ENCODE measurements at places on chromosomes 1 and 21. TPM values are rescaled to one million over a fixed set of nuclear protein-coding genes. Genes with fewer than 3 reads are reported as not detected.

- no peak for DNase-seq
Observed at GRCh38 chr1:172895050-172895460, 155.7 kb downstream of the TNFSF18 start.

NECTIN4 gene
- 75.6 TPM for total RNA-seq

GRCh38 chr1:8407652-8408051, 89.7 kb downstream of the SLC45A1 start:
- no peak for DNase-seq

MPZ gene
- 3.1 TPM for total RNA-seq

DNA sequence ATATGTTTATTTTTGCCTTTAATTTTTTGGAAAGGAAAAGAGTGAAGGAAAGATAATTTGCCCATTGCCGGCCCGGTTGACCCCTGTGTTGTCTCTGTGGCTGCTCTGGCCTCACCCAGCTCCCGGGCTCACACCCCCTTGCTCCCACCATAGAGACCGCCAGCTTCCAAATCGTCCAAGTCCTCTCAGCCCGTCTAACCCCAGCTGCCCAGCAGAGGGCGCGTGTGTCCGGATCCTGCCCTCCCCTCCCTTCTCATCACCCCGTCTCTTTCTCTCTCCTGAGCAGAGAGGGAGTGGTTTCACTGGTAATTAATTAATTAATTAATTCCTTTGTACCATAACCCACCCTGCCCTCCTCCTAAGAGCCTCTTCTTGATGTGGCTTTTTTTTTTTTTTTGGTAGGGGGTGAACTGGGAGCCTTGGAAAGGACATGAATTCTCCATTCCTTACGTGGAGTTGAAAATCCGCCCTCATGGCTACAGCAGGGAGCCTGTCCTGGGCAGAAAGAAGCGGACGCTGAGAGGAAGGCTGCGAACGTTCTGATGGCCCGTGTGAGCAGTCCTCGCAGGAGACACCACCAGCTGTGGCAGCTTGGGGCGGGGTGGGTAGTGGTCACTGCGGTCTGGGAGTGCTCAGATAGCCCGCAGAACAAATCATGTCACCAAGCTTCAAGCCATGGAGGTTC, 45.9 kb downstream of the KIAA0040 start:
- peak; percentile 68 for DNase-seq

DNA sequence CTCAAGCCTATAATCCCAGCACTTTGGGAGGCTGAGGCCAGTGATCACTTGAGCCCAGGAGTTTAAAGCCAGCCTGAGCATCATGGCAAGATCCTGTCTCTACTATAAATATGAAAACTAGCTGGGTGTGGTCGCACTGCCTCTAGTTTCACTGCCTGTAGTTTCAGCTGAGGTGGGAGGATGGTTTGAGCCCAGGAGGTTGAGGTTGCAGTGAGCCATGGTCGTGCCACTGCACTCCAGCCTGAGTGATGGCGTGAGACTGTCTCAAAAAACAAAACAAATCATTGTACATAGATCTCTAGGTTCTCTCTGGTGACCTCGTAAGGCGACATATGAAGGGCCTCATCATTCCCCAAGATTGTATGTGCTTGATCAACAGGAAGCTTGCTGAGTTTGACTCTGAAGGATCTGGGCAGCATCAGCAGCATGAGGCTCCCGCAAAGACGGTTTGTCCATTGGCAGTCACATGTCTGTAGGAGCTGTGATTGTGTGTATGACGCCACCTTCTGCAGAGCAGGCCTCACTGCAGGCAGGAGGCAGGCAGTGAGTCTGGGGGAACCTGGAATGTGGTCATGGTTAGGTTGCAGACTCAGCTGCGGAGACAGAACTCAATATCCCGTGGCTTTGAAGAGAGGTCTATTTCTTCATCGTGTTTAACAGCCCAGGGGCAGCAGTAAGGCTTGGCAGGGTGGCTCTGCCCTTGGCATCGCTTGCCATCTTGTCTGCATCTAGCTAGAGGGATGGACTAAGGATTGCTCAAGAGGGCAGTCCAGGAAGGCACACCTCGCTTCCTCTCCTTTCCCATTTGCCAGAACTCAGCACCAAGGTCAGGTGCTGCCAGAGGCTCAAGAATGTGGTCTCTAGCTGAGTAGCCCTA, 14.0 kb downstream of the ATP5PO start:
- no peak for DNase-seq

COL8A2 gene
- 8.0 TPM for total RNA-seq

ADAMTS1 gene
- 145 TPM for total RNA-seq

GRCh38 chr1:238384381-238384780, 493.7 kb upstream of the ZP4 start:
- DNase-seq = no peak

GRCh38 chr1:204127597-204128242, 24.1 kb downstream of the ETNK2 start:
- DNase-seq = peak; percentile 82

NFASC gene
- 52.3 TPM for total RNA-seq

GRCh38 chr1:15765495-15766194, 7.0 kb downstream of the FBLIM1 start:
- no peak for DNase-seq

HES2 gene
- 2.1 TPM for total RNA-seq

DNA sequence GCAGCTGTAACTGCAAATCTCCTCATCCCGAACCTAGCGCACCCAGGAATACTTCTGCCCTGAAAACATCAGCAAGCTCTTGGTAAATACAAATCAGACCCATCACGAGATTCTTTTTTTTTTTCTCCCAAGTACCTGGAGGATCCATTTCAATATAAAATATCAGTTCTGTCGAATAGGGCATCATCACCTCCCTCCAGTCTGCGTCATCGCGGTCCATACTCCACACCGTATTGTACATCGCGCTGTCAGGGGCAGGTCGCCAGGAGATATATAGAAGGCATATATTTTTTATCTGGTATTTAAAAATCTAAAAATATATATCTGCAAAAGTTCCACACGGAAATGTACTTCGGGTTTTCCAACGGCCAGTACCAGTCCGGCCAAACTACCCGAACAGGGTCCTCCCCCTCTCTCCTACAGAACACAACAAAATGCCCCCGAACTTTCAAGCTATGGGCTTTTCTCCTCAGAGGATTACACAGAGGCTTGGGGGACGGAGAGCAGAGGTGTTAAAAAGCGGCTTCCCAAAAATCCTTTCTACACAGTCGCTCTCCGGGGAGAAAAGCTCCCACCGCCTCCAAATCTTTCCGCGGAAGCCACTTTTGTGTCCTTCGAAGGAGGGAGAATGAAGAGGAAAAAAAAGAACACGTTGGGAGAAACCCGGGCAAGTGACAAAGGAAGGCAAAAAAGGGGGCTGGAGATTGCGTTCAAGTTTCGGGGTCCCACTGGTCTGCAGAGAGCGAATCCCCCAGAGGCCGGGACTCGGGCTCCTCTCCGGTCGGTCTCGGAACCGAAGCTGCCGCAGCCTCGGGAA, 509 bp downstream of the PIK3R3 start:
- DNase-seq = no peak

SAMSN1 gene
- 8.3 TPM for total RNA-seq

- no peak for DNase-seq
Observed at GRCh38 chr1:51336004-51336403, 5.6 kb upstream of the TTC39A start.

GRCh38 chr1:153869486-153869885, 53.3 kb downstream of the GATAD2B start:
- DNase-seq = no peak

GRCh38 chr21:29133796-29134195, 3.4 kb downstream of the MAP3K7CL start:
- no peak for DNase-seq

DNA sequence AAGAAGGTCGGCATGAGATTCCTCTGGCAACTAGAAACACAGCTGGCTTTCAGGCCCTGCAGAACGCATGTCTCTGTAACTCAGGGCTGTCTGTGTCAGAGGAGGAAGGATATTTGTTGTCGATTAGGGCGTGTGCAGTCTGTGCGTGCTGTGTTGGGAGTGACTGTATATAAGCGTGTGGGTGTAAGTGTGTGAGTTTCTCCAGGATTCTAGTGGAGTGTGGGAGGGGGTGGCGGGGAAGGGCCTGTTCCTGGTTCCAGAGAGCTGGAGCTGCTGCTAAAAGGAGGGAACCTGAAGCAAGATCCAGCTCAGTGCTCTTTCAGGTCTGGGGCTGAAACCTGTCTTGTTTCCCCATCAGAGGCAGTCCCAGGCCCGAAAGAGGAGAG, 74.3 kb downstream of the SLC16A1 start:
- DNase-seq = no peak

FAM177B gene
- 0.44 TPM for total RNA-seq

EPHA10 gene
- 4.4 TPM for total RNA-seq

CELA3B gene
- not detected for total RNA-seq

DNA sequence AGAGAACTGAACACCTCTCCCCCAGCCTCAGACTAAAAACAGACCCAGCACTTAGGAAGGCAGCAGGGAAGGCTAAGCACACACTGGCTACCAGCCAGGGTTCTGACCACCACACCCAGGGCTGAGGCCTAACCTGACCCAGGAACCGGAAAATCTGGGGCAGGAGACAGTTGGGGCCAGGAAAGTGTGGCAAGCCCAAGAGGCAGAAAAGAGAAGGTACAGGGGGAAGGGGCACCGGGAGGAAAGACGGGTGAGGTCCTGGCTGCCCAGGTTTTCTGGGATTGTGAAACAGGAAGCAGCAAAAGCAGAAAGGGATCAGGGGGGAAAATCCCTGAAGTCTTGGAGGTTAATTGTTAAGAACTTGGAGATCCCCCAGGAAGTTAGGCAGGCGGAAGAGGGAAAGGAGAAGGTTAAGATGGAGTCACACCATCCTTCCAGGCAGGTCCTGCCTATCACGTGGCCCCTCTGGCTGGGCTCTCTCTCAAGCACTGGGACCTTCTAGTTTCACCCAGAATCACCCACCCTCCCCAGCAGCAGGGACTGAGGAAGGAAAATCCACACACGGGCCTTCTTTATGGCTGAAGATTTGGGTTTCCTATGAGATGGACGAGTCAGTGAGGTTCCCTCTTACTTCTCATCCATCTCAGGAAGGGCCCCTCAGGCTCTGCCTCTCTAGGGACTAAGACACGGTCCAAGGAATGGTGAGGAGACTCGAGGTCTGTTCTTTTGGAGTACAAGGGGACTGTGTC, 2.6 kb downstream of the HDGF start:
- DNase-seq = peak; percentile 77

- peak; percentile 65 for DNase-seq
Observed at GRCh38 chr1:156852418-156852874, 6.5 kb downstream of the INSRR start.

- DNase-seq = no peak
Observed at GRCh38 chr1:235127203-235127602, 1.4 kb downstream of the TOMM20 start.

KRTAP19-7 gene
- total RNA-seq = not detected

DNA sequence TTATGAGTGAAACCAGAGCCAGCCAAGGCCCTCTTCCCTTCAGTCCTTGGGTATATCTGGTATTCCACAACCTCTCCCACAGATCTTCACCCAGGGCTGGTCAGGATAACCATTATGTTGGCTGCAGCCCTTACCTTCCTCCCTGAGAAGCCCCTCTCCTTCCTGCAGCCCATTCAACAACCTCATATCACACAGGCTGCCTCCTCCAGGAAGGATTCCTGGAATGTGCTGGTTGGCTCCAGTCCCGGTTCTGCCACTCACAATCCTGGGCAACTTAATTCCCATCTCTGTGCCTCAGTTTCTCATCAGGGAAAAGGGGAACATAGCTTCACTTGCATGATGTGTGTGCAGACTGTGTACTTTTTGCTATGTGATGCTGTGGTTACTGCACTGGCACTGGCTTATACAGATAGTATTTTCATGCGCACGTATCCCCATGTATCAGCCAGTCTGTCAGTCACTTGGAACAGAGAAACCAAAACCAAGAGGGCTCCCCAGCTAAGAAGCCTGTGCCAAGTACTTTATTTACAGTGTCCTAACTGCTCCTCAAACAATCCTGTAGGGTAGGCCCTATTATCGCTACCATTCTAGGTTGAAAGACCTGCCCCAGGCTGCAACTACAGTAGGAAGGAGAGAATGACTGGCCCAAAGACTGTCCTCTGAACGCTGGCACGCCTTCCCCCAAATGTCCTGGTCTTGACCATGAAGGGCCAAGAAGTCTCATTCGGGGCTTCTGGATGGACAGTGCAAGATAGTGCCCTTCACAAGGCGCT, 39.9 kb upstream of the PPP1R15B start:
- DNase-seq = no peak

DNA sequence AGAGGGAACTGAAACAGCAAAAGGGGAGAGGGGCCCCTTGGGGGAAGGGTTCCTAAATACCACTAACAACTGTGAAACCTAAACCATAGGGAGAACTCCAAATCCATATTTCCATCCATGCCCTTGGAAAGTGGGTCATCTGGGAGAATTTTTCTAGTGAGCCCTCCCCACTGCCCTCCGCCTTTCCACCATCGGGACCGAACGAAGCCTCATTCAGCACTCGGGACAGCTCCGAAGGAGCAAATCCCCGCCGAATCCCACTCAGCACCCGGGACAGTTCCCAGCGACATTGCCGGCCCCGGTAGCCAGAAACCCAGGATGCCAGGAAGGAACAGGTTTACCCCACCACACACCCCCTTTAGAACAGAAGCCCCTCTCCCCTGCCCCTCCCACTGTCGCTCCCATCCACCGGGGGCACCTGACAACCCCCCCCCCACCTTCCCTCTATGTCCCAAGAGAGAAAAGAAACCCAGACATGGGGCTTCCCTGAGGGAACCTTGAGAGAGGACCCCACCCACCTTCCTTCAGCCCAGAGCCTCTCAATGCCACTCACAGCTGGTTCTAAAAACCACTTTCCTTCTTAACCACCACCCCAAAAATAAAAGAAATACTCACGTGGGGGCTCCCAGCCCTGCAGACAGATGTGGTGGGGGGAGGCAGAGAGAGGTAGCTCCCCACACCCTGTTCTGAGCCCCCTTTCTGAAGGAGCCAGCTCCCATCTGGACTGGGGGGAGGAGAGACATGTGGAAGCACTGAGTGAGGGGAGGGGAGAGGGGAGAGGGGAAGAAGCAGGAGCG, 4.5 kb downstream of the DLGAP3 start:
- DNase-seq = peak; percentile 65

KRTAP12-4 gene
- not detected for total RNA-seq

POU2F1 gene
- 31.5 TPM for total RNA-seq

GRCh38 chr1:39525366-39526165, 34.1 kb downstream of the BMP8A start:
- DNase-seq = no peak

DNA sequence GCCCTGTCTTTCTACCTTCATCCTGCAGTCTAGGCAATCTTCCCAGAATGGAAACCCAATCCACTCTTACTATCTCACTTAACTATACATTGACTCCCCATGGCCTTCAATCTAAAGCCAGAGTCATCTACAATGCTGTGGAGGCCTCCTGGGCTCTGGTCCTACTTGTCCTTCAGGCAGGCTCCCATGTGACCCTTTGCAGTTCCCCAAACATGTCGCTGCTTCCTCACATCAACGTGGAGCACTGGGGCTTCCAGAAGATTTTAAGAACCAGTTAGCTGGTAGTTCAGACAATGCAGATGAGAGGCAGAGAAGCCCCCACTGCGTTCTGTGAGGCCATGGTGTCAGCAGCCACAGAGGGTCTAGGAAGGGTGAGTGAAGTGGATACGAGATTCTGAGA, 18.6 kb downstream of the LYPD8 start:
- DNase-seq = no peak

HES4 gene
- total RNA-seq = 63.6 TPM

DNA sequence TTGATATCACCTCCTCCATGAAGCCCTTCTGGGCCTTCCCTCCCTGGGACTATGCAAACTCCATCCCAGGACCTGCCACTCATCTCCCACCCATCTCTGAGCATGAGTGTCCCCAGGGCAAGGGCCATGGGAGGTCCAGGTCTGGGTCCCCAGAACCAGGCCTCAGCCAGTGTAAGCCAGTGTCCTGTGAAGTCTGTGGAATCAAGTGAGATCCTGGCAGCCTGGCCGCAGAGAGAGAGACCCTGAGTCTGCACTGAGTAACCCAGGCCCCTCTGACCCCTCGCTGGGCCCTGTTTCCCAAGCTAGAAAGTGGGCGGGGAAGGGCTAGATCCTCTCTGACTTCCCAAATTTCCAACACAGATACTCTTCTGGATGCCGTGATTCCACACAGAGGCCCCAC, 132.7 kb downstream of the DMRTB1 start:
- DNase-seq = no peak
